Stimulated activated memory B cell treated with anti-CD40 and anti-IgM and Interleukin-4, amounts not matched to agents 10 μg/mL and 1 μg/mL and 100 μg/mL, for 72 hours (primary cell): ENCODE measurements at places on chromosomes 13 and 19.

DNA sequence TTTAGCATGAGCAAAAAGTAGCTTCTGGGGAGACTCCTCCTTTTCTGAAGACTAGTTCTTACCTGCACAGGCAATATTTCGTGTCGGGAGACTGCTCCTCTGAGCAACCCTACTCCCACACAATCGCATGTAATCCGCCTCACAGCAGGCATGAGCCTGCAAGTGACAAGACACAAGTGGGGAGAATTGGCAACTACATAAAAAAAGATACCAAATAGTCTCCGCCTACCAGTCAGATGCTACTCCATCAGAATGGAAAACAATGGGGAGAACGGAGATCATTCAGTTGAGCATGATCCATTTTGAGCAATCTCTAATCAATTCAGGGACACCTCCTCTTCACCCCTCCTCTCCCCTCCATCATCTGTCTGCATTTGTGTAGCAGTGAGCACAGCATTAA is 321.0 kb downstream of the COG6 start:
- no peak overlapping the region for H3K4me3 ChIP-seq
- no peak overlapping the region for H3K27ac ChIP-seq
- no peak for ATAC-seq

DNA sequence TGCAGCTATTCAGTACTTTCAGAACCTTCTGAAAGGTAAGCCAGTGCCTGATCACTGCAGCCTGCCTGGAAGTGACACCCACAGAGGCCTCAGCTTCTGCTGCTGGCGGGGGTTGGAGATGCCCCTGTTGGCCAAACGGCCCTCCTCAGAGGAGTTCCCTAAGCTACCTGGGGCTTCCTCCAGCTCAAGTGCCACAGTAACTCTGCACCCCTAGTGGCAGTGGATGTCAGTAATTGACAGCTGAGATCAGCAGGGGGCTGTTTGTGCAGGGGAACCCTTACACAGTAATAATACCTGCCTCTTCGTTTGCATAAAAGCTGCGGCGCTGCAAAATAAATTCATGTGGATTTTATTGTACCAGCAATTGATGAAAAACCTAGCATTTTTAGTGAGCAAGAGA is 28.9 kb downstream of the TDRD12 start:
- peak; percentile 59 for ATAC-seq
- H3K4me3 ChIP-seq, result no peak overlapping the region
- no peaks in the 10 kb centered on the region for H3K4me1 ChIP-seq
- H3K36me3 ChIP-seq, result no peaks in the 10 kb centered on the region
- no peak overlapping the region for H3K27ac ChIP-seq

GRCh38 chr13:98485561-98485960 is 91.3 kb downstream of the STK24 start:
- H3K27ac ChIP-seq, result peak overlapping the region; percentile 60
- no peak overlapping the region for H3K4me3 ChIP-seq
- peaks cover 96% of the 10 kb centered on the region for H3K4me1 ChIP-seq
- peaks cover 12% of the 10 kb centered on the region for H3K36me3 ChIP-seq
- ATAC-seq, result no peak

DNA sequence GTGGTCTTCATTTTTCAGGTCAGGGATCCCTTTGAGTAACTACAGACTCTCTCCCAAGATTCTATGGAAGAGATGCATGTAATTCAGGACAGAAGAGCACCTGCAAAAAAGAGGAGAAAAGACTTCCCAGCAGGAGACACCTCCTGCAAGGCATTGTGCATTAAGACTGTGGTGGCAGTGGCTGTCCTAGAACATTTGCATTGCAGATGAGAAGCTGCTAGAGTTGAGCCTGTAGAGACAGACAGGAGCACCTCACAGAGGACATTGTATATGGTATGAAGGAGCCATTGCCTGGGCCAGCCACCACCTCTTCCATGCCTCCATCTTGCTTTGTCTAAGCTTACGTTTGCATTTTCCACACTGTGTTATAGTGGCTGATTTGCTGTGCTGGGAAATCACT is 11.2 kb upstream of the MYO16 start:
- H3K4me3 ChIP-seq, result no peak overlapping the region
- no peak overlapping the region for H3K27ac ChIP-seq
- H3K27me3 ChIP-seq, result no peaks in the 10 kb centered on the region
- no peak for ATAC-seq

GRCh38 chr19:11196406-11197287 is 698 bp downstream of the KANK2 start:
- H3K36me3 ChIP-seq, result no peaks in the 10 kb centered on the region
- H3K4me3 ChIP-seq, result peak overlapping the region; percentile 72
- ATAC-seq, result peak; percentile 2
- H3K27ac ChIP-seq, result no peak overlapping the region
- peaks cover 35% of the 10 kb centered on the region for H3K27me3 ChIP-seq

DNA sequence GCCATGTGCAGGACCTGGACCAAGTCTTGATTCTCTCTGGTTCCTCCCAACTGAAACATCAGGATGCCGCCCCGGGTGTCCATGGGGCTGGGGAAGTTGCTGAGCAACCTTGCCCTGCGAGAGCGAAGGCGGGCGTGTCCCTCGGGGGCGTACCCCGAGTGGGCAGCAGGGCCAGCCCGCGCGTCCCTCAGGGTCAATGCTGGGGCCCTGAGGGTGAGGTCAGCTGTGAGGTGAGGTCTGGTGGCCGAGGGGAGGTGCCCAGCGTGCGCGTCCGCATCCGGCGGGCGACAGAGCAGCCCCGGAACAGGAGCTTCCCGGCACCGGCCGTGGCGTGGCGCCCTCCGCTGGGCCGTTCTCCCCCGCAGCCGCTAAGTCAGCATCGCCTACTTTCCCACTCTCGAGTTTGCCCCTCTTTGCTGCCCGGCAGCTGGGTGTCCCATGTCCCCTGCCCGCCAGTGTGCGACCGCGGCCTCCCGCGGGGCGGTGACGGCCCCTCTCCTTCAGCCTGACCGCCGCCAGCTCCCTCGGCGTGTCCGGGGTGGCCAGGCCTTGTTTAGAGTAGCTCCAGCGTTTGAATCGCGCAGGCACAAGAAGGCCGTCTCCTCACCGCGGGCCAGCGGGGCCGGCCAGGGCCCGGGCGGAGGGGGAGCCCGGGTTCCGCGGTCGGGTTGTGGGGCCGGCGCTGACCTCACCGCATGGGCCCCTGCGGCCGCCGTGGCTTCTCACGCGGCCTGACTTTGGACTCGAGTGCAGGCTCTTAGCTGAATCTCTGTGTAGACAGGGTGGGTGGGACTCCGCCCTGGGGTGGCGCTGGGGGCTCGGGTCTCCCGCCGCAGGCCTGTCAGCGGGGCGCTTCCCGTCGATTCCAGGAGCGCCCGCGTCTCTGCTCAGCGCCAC is 33.0 kb downstream of the GJA3 start:
- peaks cover 10% of the 10 kb centered on the region for H3K27me3 ChIP-seq
- peak; percentile 76 for ATAC-seq
- H3K4me1 ChIP-seq, result no peaks in the 10 kb centered on the region
- H3K27ac ChIP-seq, result no peak overlapping the region

DNA sequence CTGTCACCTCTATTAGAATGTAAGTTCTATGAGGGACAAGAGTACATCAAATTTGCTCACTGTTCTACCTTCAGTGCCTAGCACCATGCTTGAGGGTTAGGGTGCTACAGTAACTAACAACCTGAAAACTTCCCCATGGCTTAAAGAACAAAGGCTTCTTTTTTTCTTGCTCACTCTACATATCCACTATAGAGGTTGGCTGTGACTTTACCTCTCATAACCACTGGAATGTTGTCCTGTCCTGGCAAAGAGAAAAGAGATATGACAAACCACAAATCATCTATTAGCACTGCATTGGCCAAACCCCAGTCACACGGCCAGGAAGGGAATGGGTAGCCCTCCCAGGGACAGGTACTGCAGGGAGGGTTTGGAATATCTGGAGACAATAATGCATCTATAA is 23.2 kb upstream of the ACOD1 start:
- H3K4me3 ChIP-seq, result no peak overlapping the region
- H3K27me3 ChIP-seq, result peaks cover 13% of the 10 kb centered on the region
